Amniotic stem cell (primary cell): ENCODE measurements at places on chromosomes 1 and 21.

DNA sequence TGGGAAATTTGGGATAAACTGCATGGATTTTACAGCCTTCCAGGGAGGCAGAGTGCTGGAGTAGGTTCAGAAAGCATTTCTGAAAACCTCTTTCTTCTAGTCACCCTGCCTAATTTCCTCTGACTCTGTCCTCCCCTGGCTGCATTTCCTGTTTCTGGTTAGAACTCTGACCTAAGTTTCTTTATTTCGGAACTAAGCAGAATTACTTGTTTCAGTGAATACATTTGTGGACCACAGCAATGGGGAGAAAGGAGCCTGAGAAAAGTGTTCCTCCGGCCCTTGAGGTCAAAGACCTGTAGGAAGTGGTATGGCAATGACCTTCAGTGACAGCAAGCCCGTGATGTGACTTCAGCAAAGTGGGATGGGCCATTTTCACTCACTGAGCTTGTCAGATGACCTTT, 173.4 kb upstream of the RUNX1 start:
- no peak for DNase-seq

GRCh38 chr1:169529068-169529642, 43.4 kb upstream of the SLC19A2 start:
- no peak for DNase-seq

DNA sequence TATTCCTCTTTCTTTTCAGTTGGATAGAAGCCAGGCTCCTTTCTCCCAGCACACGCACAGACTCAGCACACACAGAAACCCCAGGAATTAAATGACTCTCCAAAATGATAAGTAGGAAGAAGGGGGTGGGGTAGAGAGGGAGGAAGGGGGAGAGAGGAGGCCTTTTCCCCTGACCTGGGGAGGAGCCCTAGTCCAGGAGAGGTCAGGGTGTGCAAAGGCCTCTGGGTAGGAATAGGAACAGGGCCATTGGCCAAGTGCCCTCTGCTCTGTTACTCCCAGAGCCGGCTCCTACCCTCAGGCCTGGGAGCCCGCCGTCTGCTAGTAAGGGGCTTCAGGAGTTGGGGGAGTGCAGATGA, 35.6 kb upstream of the PUM1 start:
- peak; percentile 36 for DNase-seq

DNA sequence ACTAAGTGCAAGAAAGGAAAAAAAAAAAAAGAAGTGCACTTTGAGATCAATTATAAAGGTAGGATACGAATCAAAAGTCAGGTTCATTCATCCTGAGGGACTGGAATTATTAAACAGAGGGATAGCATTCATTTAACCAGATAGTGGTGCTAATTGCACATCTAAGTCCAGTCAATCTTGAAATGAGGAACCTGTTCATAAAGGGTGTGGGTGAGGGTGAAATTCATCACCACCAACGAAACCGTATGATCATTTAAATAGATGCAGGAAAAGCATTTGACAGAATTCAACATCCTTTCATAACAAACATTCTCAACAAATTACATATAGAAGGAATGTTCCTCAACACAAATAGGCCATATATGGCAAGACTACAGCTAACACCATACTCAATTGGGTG, 5.6 kb downstream of the CTSS start:
- DNase-seq, result no peak
